A549 (cell line): ENCODE measurements at places on chromosomes 5 and 9. TPM values are rescaled to one million over a fixed set of nuclear protein-coding genes. Genes with fewer than 3 reads are reported as not detected.

Gene ZNF879
- 1.2 to 1.3 TPM (median 1.3 TPM) in 3 replicates for polyA plus RNA-seq

Gene PHF19
- 102 to 105 TPM (median 104 TPM) in 3 replicates for polyA plus RNA-seq

- DNase-seq: no peak
Measured at GRCh38 chr5:173496129-173496882, 120.1 kb downstream of the BOD1 start.

DNA sequence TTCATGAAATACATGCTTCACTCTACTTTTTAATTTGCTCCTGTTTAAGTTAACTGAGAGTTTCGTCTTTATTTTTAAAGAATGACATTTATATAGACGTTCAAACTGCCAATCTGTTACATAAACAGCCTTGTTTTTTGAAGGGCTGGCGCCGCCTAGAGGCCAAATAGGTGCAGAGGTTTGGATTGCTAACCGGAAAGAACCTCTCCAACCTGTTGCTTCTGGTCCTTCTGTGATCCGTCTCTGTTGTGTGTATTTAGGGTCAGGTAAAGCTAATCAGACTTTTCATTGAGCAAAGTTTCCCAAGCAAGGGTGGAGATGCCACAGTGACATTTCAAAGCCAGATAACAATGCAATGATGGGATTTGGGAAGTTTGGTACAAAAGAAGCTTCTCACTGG lies 39.5 kb upstream of the GLIS3 start:
- DNase-seq: peak; percentile 84

- peak; percentile 33 for DNase-seq
Measured at GRCh38 chr9:77896938-77897667, 134.5 kb downstream of the GNAQ start.

- no peak for DNase-seq
Measured at GRCh38 chr9:4797854-4798150, 5.1 kb downstream of the RCL1 start.
